H4 (cell line): ENCODE measurements at places on chromosomes 6 and 20.

DNA sequence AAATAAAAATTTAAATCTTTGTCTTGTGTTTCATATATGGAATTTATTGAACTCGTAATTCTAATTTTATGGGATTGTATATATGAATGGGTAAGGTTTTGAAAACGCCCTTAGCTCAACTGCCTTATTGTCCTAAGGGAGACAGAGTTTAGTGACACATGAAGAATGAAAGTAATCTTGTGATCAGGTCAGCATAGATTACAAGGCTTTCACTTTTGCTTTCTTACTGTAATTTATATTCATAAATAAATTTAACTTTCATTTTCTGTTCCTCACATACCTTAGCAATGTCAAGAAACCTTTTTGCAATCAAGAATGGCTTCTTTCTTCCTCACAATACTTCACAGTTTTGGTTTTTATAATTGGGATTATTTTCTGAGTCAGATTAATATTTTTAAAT lies 14.4 kb downstream of the KPNA5 start:
- no peak for DNase-seq

DNA sequence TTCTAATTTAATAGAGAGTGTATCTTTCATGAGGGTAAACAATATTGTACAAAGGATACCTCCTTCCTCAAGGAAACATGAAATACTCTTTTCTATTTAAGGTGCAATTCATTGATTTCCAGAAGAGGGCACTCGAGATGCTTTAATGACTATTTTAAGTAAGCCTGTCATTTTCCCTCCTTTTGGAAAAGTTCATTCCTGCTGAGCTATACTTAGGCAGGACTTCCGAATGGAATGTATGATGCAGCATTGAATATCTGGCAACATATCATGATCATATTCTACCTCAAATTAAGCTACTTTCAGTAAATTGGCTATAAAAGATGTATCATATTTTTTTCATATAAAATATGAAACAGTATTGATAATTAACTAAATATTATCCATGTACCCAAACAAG lies 5.0 kb downstream of the DST start:
- DNase-seq, result peak; percentile 71

- DNase-seq, result no peak
These were observed 121.7 kb downstream of the NKAIN2 start for GRCh38 chr6:123925350-123925749.

DNA sequence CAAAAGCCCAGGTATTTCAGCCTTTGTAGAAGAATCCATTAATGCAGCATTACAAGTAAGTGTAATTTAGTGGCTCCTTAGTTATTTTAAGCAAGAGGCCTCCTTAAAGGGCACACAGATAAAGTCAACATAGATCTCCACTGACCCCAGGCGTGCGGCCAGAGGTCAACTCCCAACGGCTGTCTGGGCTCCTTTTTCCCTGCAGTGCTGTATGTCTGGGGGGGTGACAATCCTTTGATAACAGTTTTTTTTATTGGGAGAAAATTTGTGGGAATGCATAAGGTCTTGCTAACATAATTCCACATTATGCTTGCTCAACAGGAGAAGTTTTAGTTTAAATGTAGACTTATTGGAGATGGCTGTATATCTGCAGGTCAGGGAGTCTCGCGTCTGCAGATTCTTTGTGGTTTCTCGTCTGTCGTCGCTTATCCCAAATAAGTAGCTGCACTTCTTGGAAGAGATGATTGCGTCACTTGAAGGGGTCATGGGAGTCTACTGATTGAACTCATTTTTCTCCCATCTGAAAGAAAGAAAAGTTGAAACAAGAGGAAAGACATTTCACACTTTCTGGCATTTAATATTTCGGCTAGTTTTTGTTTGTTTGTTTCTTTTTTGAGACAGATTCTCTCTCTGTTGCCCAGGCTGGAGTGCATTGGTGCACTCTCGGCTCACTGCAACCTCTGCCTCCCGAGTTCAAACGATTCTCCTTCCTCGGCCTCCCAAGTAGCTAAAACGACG lies 151.7 kb upstream of the AKAP12 start:
- no peak for DNase-seq

DNA sequence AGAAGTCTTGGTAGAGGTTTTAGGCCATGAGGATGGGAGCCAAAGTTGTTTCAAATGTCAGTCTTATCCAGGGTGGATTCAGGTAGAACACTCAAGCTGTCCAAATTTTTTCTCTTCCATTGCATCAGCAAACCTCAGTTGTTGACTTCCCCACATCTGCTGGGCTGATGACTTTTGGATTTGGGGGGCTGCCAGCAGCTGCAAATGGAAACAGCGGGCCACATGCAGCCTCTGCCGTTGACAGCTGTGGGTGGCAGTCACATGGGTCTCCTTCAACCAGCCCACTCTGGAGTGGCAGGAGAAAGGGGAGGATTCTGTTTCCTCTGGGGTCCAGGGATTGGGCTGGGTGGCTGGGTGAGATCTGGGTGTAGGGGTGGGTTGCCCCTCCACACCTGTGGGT lies 5.8 kb upstream of the MLN start:
- no peak for DNase-seq

GRCh38 chr20:63235399-63235983 lies at the start of gene BIRC7:
Gene BIRC7 (plus strand): TSS chr20:63235905. CDS start chr20:63236097, 192 bp downstream.
- DNase-seq, result no peak

GRCh38 chr20:11329271-11329670 lies 588.4 kb upstream of the BTBD3 start:
- DNase-seq, result no peak

DNA sequence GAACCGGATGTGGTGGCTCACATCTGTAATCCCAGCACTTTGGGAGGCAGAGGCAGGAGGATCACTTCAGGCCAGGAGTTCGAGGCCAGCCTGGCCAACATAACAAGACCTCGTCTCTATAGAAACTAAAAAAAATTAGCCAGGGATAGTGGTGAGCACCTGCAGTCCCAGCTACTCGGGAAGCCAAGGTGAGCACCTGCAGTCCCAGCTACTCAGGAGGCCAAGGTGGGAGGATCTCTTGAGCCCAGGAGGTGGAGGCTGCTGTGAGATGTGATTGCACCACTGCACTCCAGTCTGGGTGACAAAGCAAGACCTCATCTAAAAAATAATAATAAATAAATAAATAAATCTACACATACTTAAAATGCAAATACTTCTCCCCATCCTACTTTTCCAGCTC lies 55.2 kb upstream of the TTPAL start:
- no peak for DNase-seq

DNA sequence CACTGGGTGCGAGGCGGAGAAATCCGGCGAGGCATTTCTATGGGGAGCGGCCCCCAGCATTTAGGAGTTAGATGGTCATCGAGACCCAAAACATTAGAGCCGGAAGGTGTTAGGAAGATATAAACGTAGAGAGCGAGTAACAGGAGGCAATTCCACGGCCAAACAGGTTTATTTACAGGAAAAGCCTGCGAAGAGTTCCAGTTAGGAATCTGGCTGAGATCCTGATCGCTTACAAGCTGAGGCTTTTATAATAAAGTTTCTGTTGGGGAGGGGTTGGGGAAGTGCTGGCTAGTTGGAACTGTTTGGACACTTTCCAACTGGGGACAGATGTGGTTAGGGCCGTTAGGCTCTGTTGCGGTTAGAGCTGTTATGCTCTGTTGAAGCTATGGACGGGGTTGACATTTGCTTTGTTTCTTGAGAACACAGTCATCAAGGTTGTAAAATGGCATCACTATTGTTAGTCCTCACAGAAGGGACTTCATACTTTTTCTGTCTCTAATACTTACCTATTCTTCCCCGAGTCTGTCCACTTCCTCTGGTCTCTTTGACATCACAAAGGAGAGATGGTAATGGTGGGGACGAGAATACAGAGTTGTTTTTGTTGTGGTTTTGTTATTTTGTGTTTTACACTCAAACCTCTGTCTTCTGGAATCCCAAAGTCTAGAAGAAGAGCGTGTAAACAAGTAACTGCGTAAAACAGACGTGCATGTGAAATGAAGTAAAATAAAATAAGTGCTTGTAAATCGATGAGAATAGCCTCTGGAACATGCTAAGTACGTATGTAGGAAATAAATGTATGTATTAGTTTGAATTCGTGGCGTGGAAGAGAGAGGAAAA lies 554 bp upstream of the ZSCAN31 start:
- peak; percentile 78 for DNase-seq

- DNase-seq, result no peak
These were observed 580.3 kb downstream of the TENT5A start for GRCh38 chr6:81172056-81172740.

DNA sequence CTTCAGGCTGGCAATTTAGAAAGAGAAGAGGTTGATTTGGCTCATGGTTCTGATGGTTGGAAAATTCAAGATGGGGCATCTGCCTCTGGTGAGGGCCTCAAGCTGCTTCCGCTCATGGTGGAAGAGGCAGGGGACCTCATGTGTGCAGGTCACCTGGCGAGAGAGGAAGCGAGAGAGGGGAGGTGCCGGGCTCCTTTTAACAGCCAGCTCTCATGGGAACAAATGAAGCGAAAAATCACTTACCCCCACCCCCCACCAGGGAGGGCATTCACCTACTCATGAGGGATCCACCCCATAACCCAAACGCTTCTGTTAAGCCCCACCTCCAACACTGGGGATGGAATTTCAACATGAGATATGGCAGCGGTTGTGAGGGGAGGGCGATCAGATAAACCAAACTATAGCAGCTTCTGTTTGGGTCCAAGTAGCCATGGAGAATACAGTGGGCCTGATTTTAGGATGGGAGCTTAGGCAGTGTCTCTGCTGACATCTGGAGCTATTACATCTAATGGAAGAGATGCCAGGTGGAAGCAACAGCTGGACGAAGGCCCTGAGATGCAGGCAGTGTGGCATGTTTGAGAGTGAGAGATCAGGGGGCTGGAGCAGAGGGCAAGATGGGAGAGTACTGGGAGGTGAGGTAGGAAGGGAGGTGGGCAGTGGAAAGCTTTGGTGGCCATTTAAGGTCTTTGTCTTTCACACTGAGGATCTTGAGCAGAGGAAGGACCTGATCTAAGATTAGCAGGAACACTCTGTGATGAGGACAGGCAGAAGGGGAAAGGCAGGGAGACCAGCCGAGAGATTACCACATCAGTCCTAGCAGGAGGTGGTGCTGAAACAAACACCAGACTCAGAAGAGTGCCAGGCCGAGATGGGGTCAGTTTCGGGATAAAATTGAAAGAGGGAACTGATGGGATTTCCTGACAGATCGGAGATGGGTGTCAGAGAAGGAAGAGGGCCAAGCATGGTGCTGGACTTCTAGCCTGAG lies 161.8 kb downstream of the NFATC2 start:
- no peak for DNase-seq

GRCh38 chr6:21615504-21615903 lies 22.0 kb downstream of the SOX4 start:
- DNase-seq, result no peak

DNA sequence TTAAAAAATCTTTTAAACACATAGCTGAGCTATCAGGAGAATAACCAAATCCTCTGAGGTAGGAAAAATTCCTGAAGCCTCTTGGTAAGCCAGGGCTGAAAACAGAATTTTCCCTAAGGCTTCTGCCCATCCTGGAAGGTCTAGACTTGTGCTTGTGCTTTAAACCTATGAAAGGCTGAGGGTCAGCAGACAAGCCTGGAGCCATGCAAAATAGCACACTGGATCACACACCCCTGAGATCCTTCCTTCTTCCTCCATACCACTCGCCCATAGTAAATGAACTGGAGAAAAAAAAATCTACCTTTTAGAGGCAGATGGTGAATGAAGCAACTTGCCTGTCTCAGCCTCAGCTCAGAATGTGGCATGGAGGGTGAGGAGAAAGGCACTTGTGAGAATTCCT lies 144.4 kb downstream of the UBE3D start:
- DNase-seq, result no peak

- DNase-seq, result no peak
These were observed 237.8 kb downstream of the TBX18 start for GRCh38 chr6:84526631-84527030.

- DNase-seq, result peak; percentile 47
These were observed 45.9 kb upstream of the RALY start for GRCh38 chr20:33947709-33948295.

GRCh38 chr6:148572676-148573335 lies 174.0 kb upstream of the UST start:
- no peak for DNase-seq

DNA sequence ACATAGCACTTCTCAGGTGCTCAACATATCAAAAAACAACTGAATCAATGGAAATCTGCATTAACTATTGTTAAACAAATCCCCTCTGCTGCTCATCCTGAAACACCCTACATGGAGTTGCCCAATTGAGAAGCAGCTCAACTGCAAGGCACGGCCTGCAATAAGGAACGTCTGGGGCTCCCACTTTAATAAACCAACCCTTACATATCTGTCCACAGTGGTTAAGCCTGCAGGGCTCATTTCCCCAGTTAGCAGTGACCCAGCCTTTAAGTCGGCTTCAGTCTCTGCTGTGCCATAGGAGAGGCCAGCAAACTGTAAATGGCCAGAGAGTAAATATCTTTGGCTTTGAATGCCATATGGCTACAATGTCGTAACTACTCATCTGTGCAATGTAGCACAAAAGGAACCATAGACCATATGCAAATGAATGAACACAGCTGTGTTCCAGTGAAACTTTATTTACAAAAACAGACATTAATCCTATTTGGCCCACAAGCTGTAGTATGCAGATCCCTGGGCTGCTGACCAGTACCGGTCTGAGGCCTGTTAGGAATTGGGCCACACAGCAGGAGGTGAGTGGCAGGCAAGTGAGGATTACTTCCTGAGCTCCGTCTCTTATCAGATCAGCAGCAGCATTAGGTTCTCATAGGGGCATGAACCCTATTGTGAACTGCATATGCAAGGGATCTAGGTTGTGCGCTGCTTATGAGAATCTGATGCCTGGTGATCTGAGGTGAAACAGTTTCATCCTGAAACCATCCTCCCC lies 522.7 kb upstream of the CDH4 start:
- DNase-seq, result no peak

GRCh38 chr6:99402448-99402847 lies 8.5 kb upstream of the COQ3 start:
- DNase-seq, result no peak

GRCh38 chr6:156113631-156114030 lies 658.0 kb upstream of the NOX3 start:
- DNase-seq, result no peak

GRCh38 chr6:56851074-56851473 lies 103.8 kb upstream of the BEND6 start:
- no peak for DNase-seq

- DNase-seq, result no peak
These were observed 44.6 kb downstream of the MAK start for GRCh38 chr6:10793695-10794094.

DNA sequence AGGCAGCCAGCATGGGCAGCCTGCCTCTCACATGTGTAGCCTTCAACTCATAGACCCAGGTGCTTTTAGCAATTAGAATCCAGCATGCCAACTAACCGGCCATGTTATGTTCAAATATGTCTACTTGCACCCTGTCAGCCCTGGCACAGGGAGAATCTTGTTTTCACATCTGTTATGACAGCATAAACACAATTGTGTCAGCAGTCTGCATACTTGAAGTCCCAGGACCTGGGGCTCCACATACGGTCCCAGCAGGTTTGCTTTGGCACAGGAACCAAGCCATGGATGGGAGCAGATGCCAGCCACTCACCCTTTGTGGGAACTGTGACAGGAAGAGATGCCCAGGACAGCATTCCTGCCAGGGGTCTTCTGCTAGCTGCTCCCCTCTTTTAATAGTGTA lies 67.2 kb upstream of the SYNDIG1 start:
- DNase-seq, result no peak
